ENCODE measurements at places on chromosomes 6 and 20. TPM values are rescaled to one million over a fixed set of nuclear protein-coding genes. Genes with fewer than 3 reads are reported as not detected.

The FITM2 gene
- 7.5 TPM for total RNA-seq

The SNAP91 gene
- total RNA-seq = 2.7 TPM

The RPL7L1 gene
- total RNA-seq = 51.6 TPM

The PTK6 gene
- total RNA-seq = 0.13 TPM

The CTCFL gene
- total RNA-seq = 0.27 TPM

The RIPOR2 gene
- 17.0 TPM for total RNA-seq

The ADGRF4 gene
- not detected for total RNA-seq

The TRIM31 gene
- total RNA-seq = not detected

All from sciatic nerve (tissue), 2 donors.